ENCODE measurements at places on chromosomes 13 and 19.

DNA sequence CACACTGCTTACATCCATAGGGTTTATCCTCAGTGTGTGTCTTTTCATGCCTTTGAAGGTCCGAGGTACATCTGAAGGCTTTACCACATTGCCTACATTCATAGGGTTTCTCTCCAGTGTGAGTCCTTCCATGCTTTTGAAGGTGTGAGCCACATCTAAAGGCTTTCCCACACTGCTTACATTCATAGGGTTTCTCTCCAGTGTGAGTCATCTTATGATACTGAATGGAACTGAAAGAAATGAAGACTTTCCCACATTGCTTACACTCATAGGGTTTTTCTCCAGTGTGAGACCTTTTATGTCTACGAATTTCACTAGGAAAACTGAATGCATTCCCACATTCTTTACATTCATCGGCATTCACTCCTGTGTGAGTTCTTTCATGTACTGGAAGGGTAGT is 7.1 kb downstream of the ZNF20 start:
- no peak for DNase-seq

DNA sequence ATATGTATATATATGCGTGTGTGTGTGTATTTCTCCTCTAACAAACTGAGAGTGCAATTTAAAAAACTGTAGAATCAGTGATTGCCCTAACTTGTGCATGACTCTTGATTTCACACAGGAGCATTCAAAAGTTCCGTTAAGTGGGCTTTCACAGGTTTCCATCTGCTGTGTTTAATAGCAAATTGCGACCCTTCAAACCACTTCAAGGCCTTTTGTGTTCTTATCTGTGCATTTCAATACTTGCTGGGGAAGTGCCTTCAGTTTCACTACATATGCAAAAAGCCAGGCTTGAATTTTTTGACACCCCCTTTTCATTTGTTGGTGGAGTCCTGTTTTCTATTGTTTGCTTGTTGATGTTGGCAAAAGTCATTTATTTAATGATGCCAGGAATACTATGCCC is 158.0 kb downstream of the TM9SF2 start:
- DNase-seq, result no peak

GRCh38 chr13:62251734-62252133 is 836.1 kb upstream of the PCDH20 start:
- no peak for DNase-seq

DNA sequence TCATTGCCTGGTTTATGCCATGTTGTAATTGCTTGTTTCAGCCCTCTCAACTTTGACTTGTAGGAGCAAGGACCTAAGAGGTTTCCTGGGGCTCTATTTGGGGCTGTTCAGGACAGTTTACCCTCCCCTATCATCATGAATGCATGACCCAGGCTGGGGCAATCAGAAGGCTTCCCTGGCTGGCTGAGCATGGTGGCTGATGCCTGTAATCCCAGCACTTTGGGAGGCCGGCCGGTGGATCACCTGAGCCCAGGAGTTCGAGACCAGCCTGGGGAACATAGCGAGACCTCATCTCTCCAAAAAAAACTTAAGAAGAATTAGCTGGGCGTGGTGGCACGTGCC is 6.1 kb upstream of the LSM4 start:
- no peak for DNase-seq

All from anterior cingulate cortex (tissue), 58 donors.